ENCODE measurements at places on chromosomes 5 and 9.

DNA sequence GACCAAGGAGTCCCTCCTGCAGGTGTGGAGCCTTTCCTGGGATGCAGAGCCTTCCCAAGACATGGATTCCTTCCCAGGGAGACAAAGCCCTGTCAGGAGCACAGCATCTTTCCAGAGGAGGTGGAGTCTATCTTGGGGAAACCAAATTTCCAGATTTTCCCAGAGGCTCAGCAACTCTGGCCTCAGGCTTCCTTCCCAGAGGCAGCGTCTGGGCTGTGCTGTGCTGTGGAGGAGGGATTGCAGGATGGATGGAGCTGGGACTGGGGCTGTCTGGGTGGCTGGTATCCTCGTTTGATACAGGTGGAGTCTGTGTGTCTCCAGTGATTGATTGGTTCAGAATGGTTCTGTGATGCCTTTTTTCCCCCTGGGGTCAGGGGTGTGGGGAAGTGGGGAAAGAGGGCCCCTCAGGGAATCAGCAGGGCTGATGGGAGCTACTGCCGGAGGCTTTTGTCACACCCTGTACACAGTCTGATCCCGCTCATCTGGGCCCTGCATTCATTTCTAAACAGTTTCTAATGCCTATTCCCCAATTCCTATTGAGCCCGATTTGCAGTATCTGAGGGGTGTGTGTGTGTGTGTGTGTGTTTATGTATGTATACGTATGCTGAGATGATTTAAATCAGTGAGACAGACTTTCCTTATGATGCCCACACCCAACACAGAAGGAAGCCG lies 16.0 kb downstream of the OR13J1 start:
- DNase-seq, result no peak

DNA sequence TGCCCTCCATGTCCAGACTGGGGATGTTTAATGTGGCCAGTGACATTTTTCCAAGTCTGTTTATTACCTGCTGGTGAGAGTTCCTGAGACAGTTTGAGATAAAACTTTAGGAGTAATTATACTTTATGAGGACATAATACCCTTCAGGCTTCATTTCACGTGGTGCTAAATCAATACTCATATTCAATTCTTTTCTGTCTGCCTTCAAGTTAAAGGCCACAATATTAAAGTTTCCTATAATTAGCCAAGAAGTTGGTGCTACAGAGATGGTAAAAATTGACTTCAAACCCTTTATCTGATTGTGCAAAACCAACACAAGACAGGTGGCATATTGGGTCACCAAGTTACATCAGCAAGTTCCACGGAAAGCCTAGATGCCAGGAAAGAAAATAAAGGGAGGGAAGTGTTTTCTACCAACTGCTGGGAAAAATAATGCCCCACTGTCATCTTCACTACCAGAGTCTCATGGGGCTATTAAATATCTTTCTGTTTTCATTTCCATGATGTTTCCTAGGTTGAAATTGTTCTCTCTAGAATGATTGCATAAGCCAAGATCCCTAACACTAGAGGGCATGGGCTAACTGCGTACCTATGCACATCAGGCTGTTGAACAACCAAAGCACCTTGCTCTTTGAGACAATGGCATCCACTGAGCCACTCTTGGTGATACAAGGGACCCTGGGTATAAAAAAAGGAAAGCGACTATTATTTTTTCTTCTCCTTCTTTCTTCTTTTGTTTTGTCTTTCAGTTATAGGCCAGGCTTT lies 68.7 kb downstream of the INSYN2B start:
- DNase-seq, result no peak

DNA sequence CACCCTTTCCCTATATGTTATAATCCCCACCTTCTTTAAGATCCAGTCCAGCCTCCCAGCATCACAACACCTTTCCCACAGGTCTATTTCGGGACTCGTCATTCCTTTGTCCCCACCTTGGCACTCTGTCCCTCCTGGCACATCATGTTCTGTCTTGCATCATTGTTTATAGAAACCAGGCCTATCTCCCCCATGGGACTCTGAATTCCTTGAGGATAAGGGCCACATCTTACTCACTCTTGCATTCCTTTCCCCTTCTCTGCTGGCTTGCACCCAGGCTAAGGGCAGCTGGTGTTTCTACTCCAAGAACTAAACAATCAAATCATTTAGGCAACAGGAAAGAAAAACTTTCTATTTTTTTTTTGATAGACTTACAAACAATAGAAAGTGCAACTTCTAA lies 205.7 kb downstream of the AGTPBP1 start:
- DNase-seq, result no peak

DNA sequence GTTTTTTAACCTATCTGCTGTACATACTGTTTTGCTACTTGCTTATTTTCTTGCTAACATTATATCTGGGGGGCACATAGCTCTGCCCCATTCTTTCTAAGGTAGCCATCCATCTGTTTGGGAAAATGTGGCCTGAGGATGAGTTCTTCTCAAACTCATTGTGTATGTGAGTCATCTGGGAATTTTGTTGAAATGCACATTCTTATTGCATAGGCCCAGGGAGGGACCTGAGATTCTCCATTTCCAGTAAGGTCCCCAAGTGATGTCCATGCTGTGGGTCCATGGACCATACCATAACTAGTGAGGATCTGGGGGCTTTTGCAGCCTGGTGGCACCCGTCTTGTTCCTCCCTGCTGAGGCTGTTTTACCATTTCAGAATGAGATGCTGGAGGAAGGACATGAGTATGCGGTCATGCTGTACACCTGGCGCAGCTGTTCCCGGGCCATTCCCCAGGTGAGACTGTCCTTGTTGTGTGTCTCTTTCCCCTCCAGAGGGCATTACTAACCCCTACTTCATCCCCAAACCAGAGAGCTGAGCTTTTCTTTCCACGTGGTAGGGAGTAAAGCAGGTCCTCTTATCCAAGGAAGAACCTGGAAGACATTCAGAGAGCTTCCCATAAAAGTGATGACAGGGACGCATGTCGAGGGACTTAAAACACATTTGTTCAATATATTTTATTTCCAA lies 28.6 kb downstream of the CYFIP2 start:
- no peak for DNase-seq

- DNase-seq, result peak; percentile 50
These were observed 653 bp upstream of the HNRNPH1 start for GRCh38 chr5:179623906-179624741.

GRCh38 chr5:146799231-146799630 lies 79.3 kb downstream of the PPP2R2B start:
- DNase-seq, result no peak

- no peak for DNase-seq
These were observed 201.2 kb downstream of the MSX2 start for GRCh38 chr5:174925586-174925985.

GRCh38 chr9:98484162-98484561 lies 224.6 kb downstream of the GABBR2 start:
- DNase-seq, result no peak

GRCh38 chr5:160480652-160481051 lies 59.0 kb downstream of the PTTG1 start:
- no peak for DNase-seq

DNA sequence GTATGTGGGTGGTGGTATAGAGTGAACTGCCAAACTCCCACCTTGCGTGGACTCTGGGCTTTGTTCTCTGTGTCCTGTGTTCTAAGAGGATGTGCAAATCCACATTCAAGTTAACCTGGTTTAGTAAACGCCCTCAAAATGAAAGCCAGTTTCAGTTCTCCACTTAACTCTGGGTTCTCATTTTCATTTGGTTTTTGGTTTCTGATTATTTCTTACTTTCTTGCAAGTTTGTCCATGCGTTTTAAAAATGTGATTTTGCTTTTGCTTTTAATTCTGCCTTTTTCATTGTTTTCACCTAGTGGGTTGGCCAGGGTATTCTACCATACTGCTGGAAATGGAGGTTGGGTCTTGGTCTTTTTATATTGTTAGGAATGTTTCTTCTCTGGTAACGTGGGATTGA lies 38.2 kb downstream of the GALNT10 start:
- no peak for DNase-seq

DNA sequence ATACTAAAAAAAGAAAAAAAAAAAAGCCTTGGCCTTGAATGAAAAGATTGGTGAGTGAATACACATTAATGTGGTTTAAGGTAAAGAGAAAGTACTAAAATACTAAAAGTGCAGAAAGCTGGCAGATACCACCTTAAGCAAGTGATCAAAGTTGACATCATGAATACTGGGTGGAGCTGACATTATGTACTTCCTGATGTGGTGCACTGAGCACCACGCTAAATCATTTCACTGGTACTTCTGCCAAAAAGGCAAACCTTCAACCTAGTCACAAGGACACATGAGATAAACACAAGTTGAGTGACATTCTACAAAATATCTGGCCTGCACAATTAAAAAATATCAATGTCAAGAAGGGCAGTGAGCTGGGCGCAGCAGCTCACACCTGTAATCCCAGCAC lies 33.8 kb upstream of the PANK3 start:
- DNase-seq, result no peak

GRCh38 chr5:108529381-108529780 lies 147.5 kb upstream of the FBXL17 start:
- no peak for DNase-seq

DNA sequence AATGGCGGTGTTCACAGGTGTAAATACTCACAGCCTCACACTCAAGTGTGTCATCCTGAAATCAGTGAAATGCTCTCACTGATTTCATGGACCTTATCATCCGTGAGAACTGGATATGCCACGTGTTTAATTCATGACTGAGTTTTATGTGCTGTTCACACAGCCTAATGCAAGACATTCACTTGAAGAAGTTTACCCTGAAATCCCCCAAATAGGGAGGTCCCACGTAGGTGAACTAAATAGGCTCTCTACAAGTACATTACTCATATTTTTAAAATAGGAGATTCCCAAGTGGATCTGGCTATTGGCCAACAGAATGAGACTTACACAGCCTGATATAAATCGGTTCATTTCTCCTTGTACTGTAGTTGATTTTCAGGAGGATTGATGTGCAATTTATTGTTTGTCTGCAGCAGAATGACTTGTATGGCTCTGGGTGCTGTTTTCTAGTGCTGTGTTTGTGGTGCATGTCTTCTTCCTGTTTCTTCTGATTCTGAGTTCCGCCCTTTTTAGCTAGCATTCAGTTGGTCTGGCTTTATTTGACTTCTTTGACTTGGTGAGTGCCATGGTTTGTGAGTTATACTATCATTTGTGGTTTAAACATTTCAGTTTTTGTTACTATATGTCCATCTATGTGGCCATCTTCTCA lies 25.1 kb downstream of the TRIO start:
- DNase-seq, result no peak

- no peak for DNase-seq
These were observed 212.0 kb downstream of the DEPDC1B start for GRCh38 chr5:60487885-60488442.

DNA sequence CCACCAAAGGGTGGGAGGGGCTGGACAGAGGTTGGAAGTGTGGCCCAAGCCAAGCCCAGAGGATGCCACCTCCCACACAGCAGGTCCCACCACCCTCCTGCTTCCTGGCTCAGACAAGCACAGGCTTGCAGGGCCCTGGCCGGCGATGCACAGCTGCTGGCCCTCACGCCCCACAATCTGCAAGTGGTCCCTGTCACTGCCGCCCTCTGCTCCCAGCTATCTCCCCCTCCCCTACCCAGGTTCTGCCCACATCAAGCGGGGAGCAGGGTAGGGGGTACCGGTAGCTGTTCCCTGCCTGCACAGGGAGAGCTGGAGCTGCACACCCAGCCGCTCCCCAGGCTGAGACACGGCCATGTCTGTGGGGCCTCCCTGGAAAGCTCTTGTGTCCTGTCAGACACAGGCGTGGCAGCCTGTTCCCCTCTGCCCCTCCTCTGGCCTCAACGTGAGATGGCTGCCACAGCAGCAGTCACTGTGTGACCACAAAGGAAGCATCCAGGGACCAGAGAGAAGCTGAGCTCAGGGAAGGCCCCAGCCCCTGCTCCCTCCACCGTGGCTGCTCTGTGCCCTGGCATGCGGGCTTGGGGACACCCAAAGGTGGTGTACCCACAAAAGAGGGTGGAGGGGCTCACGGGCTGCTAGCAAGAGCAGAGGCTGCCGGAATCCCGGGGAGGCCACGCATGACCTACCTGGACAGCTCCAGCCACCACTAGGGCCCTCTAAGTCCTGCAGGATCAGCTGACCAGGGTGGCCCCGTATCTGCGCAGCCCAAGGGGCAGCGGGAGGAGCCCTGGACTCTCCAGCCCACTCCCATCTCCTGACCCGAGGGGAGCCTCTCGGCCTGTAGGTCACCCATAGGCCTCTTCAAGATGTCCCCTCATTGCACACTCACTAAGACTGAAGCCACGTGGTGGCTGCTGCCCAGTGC lies 10.9 kb upstream of the ZDHHC11 start:
- DNase-seq, result no peak
